ENCODE measurements at places on chromosomes 4 and X.
A peak's percentile ranks its signal among the peaks of the same experiment; 100 is the strongest.

DNA sequence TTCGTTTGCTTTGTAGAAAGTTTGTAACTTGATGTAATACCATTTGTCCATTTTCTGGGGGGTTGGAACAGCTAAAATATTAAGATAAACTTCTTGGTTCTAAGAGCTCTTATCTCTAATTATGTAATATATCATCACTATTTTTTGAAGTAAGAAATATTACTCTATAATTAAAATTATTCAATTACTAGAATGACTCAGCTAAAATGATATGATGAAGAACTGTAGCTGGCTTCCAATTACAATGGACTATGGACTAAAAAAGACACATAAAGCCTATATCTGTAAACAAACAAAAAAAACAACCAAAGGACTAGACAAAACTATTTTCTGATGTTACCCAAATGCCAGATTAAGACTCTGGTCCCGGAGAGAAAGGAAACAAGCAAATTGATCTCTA lies 569.4 kb downstream of the PCDH18 start:
- no peak for DNase-seq

DNA sequence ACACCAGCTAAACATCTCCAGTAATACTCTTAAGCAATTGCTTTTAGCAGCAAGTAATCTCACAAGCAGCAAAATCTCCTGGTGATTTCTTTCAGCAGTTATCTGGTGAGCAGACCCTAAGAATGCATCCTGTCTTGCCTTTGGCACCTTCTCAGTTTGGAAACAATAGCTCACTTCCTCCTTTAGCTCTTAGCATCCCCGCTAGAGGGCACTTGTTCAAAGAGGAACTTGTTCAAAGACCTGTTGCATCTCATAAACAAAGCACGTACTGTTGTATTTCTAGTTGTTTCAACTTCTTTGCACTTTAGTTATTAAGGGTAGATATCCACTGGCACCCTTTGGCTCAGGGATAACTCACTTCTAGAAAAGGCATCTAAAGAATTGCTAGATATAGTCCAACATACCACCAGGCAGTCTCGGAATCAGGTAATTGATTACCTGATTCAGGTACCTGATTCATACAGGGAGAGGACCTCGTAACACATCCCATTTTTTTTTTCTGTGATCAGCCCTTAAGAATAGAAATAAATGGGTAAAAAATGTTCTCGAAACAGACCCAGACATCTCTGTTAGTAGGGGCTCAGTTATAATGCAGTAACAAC lies 81.9 kb upstream of the QRFPR start:
- DNase-seq = peak; percentile 72

DNA sequence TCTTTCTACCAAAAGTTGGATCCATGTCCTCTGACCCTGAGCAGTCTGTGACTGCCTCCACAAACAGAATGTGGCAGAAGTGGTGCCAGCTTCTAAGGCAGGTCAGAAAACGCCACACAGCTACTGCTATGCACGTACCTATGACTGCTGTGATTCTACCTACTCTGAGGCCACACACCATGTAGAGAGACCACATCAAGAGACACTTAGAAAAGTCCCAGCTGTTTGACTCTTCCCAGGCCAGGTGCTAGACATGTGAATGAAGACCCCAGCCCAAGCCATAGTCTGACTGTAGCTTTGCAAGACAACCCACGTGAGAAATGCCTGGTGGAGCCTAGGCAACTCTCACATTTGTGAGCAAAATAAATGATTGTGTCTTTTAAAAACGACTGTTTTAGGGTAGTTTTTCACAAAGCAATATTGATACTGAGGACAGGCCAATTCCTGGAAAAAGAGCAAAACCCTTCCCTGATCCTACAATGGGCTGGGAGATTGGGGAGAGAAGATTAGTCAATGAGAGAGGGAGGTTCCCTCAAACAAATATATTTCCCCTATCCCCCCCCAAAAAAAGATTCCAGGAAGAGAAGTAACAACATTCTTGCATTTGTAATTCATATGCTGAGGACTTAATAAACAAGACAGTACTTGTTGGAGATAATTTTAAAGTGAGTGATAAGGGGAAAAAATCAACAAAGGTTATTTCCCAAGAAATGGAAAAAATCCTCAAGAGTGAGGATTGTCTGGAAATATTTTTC lies 33.3 kb downstream of the FRYL start:
- no peak for DNase-seq

- DNase-seq = no peak
Observed at GRCh38 chr4:171954650-171955049, 141.4 kb downstream of the GALNTL6 start.

DNA sequence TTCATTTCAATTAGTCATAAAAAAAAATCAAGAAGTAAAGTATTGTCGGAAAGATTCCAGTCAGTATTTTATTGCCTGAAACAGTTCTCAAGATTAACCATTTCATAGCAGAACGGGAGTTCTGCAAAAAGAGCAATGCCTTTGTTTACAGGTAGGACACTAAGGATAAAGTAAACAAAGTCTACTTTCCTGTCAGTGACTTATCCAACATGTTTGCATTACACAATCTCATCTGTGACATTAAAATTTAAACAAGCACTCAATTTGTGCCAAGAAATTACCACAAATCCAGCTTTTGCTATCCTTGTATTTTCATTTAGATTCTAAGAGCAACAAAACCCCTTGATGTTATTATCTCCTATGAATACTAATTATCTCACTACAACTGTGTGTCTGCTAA lies 306.5 kb upstream of the LDB2 start:
- no peak for DNase-seq

GRCh38 chr4:175048906-175049305 lies 130.7 kb downstream of the ADAM29 start:
- DNase-seq = no peak

GRCh38 chr4:7411896-7412553 lies 22.7 kb downstream of the PSAPL1 start:
- DNase-seq = no peak

GRCh38 chrX:27680726-27681125 lies 90.6 kb downstream of the DCAF8L2 start:
- DNase-seq = peak; percentile 55

DNA sequence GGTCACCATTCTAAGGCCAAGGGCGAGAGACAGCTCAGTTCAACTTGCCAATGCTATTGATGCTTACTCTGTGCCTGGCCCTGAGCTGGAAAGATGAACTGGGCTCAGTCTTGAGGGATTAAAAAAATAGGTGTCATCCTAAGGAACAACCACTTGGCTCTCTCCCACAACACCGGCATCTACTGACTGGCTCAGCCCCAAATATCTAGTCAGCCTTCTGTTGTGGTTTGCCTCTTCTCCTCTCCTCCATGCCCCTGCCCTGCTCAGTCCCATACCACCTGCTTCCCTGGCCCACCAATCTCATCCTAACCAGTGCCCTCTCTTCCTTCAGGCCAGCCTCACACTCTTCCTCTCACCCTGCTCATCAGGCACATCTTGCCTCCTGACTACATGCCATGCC lies 29.6 kb downstream of the KDM5C start:
- DNase-seq = no peak

- no peak for DNase-seq
Observed at GRCh38 chr4:78945651-78946179, 6.5 kb upstream of the PAQR3 start.

DNA sequence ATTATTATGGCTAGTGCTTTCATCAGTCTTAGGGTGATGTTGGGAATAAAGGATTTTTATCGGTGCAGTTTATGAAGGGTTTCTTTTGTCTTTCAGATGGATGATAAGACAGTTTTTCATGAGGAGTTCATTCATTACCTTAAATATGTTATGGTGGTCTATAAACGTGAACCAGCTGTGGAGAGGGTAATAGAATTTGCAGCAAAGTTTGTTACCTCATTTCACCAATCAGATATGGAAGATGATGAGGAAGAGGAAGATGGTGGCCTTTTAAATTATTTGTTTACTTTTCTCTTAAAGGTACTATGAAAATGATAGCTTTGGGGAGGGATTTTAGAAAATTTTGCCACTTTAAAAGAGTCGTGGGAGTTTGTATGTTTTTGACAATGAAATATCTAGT lies 1.3 kb downstream of the NCAPG start:
- no peak for DNase-seq

Measured in astrocyte of the spinal cord (primary cell).